Pons (tissue), 1 donor: ENCODE measurements at places on chromosomes 5 and 9.

DNA sequence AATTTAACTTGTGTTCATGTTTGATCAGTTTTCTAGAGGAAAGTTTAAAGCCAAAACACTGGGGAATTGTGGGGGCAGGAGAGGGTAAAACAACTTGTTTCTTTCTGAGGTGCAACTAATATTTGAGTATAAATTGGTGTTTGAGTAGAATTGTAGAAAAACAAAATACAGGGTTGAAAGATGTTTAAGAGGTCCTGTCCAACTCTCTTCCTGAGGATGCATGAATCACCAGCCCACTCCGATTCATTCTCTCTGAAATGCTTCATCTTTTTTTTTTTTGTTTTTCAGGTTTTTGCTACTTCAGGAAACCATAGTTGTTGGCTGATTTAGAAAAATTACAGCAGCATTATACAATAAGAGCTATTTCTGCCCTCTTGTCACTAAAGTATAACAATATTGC lies 42.4 kb upstream of the TMC1 start:
- no peak for DNase-seq

DNA sequence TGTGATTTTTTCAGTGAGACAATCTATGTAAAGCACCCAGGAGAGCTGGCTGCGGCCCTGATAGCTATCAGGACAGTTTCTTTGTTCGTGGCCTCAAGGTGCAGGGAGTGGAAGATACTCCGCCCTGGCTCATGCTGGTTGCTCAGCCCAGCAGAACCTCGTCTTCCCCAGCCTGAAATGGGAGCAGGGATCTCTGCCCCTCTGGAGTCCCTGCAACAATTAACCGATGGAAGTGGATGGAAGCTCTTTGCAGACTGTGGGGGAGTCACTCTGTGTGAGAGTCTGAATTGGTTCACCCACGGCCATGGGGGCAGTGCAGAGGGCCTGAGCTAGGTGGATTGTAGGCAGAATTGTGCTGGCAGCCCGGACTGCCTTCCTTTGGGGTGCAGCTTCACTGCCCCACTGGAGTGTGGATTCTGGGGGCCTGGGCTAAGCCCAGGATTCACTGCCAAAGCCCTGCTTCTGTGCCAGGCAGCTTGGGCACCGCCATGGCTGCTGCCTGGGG lies 2.8 kb downstream of the AIF1L start:
- no peak for DNase-seq

- DNase-seq = no peak
Observed at GRCh38 chr5:96070622-96071225, 109.1 kb upstream of the ELL2 start.

- DNase-seq = peak; percentile 66
Observed at GRCh38 chr9:18393340-18394130, 80.4 kb upstream of the ADAMTSL1 start.

DNA sequence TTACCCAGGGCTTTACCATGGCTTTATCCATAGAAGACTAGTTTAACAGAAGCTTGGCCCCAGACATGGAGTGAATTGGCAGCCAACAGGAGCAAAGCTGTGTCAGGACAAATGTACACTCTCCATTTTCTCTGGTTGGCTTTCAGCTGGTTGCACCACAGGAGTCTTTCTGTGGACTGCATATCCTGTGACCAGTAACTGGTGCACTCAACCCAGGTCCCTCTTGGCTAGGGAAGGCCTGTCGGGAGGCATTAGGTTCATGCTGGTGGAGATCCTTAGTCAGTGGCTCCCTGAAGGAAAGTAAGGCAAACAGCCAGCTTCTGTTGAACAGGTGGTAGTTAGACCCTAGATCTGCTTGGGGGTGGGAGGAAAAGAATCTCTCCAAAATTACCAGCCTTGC lies 146.9 kb upstream of the TLX3 start:
- DNase-seq = no peak

- DNase-seq = no peak
Observed at GRCh38 chr5:64742821-64743220, 25.7 kb downstream of the SREK1IP1 start.

DNA sequence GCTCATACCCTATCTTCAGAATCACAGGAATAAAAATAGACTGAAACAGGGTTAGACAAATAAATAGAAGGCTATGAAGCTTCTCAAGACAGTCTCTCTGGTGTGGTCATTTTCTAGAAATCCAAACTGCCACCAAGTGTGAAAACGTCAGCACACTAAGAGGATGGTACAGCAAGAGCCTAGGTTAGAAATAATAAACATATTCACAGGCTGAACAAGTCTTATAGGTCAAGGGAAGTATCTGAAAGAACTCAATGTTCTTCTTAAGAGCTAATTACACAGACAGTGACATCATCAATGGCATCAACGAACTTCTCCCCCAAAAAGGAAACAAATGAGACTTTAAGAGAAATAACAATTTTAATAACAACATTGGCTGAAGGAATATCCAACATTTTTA lies 22.7 kb upstream of the PLPP6 start:
- DNase-seq = no peak

- DNase-seq = no peak
Observed at GRCh38 chr9:92794426-92794825, 29.8 kb upstream of the BICD2 start.

GRCh38 chr5:95939465-95939864 lies 22.2 kb downstream of the ELL2 start:
- DNase-seq = no peak

GRCh38 chr5:90472783-90473395 lies 1.7 kb downstream of the MBLAC2 start:
- DNase-seq = no peak

GRCh38 chr9:84570482-84571154 lies 98.9 kb upstream of the NTRK2 start:
- DNase-seq = no peak

GRCh38 chr5:132763181-132764036 lies 13.6 kb downstream of the SEPTIN8 start:
- DNase-seq = no peak

- DNase-seq = peak; percentile 85
Observed at GRCh38 chr9:127955294-127956015, 17.8 kb upstream of the DPM2 start.

GRCh38 chr5:139764886-139765408 lies 30.7 kb upstream of the PSD2 start:
- peak; percentile 50 for DNase-seq

- no peak for DNase-seq
Observed at GRCh38 chr9:112125951-112126388, 49.1 kb downstream of the SUSD1 start.
